ENCODE measurements at places on chromosomes 6 and 20. TPM values are rescaled to one million over a fixed set of nuclear protein-coding genes. Genes with fewer than 3 reads are reported as not detected.

DNA sequence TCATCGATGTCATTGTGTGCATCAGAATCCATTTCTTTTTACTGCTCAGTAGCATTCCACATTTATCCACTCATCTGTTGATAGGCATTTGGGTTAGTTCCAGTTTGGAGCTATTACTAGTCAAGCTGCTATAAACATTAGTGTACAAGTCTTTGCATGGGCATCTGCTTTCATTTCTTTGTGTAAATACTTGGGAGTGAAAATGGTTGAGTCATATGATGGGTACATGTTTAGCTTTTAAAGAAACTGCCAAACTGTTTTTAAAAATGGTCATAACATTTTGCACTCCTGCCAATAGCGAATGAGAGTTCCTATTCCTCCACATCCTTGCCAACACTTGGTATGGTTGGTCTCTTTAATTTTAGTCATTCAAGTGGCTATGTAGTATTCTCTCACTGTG lies 21.2 kb upstream of the SLC22A2 start:
- H3K27ac ChIP-seq: no peak overlapping the region
- peaks cover 9% of the 10 kb centered on the region for H3K36me3 ChIP-seq
- peaks cover 4% of the 10 kb centered on the region for H3K27me3 ChIP-seq
- peaks cover 30% of the 10 kb centered on the region for H3K4me1 ChIP-seq
- DNase-seq: no peak

DNA sequence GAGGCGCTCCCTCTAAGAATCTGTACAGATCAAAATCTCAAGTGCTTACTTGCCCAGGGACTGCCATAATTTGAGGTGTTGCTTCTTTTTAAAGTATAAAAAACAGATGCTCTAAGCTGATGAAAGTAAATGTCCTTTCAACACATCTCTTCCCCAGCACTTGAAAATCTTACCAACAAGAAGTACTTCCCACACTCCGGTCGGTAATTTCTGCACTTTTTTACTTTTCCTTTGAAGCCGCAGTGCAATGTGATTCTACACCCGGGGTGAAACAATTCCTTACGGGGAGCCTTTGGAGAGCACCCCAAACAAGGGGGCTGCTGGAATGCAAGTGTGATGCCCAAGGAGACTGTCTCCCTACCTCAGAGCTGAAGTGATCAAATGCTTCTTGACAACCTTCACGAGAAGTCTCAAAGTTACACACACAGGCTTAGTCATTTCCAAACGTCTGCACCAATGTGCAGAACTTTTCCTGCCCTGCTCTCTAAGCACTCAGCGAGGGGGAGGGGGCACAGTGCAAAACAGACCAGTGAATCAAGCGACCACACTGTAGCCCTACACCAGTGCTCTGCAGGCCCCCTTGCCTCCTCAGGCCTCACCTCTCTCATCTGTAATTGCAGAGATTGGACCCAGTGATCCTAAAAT lies 56.7 kb downstream of the ATXN1 start:
- DNase-seq: no peak
- H3K27me3 ChIP-seq: no peaks in the 10 kb centered on the region
- H3K27ac ChIP-seq: no peak overlapping the region
- 0 out of 2 replicates have a peak, but pooled peaks cover 3% of the 10 kb centered on the region for H3K36me3 ChIP-seq
- peaks cover 29% of the 10 kb centered on the region for H3K4me1 ChIP-seq

The ADA gene
- total RNA-seq: 29.2 TPM

DNA sequence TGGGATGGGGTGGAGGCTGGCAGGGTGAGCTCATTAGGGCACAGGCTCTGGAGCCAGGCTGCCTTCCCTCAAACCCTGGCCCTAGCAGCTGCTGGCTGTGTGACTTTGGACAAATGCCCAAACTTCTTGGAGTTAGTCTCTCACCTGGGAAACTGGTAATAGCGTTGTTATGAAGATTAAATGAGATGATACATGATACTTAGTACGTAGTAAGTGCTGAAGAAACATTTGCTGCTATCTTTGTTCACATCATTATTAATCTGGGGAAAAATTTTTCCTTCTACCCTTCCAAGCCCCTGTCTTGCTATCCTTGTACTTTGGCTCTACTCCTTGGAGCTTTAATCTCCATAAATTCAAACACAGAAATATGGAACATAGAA lies 22.3 kb upstream of the PPARD start:
- DNase-seq: no peak
- H3K27ac ChIP-seq: no peak overlapping the region
- H3K36me3 ChIP-seq: peaks cover 3% of the 10 kb centered on the region
- peaks cover 21% of the 10 kb centered on the region for H3K4me1 ChIP-seq
- H3K4me3 ChIP-seq: no peak overlapping the region

DNA sequence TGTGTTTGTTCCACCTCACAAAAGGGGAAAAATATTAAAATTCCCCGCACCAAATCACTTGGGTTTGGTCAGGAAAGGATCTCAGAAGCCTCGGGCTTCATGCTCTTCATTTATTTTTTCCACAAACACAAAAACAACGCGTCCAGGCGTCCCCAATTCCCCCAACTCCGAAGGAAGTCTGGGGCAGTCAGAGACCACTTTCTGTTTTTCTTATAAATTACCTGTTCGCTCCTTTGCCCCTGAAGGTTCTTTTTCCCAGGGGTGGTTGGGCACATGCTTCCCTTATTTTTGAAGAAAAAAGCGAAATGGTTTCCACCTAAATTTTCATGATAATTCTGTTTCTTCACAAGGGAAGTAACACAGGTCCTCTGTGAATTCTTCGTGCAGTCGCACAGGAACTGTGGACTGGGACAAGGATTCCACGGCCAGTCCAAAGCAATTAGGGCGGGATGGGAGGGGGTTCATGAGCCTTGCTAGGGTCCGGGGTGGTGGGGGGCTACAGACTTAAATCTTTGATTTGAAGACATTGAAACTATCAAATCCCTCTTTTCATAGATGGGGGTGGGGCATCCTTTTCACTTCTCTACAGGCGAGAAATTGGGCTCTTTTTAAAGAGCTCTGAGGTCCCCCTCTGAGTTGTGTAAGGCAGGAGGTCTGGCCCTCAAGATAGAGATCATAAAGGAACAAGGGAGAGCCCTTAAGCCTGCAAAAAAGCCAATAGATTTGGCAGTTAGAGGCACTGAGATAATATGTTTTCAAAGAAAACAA lies 30.5 kb upstream of the HFE start:
- H3K27me3 ChIP-seq: no peaks in the 10 kb centered on the region
- peak overlapping the region; percentile 98 for H3K27ac ChIP-seq
- peak overlapping the region; percentile 89 for H3K4me3 ChIP-seq
- peaks cover 22% of the 10 kb centered on the region for H3K4me1 ChIP-seq

GRCh38 chr6:145469021-145469420 lies 266.3 kb downstream of the EPM2A start:
- H3K4me1 ChIP-seq: no peaks in the 10 kb centered on the region
- H3K4me3 ChIP-seq: no peak overlapping the region
- H3K27ac ChIP-seq: no peak overlapping the region

DNA sequence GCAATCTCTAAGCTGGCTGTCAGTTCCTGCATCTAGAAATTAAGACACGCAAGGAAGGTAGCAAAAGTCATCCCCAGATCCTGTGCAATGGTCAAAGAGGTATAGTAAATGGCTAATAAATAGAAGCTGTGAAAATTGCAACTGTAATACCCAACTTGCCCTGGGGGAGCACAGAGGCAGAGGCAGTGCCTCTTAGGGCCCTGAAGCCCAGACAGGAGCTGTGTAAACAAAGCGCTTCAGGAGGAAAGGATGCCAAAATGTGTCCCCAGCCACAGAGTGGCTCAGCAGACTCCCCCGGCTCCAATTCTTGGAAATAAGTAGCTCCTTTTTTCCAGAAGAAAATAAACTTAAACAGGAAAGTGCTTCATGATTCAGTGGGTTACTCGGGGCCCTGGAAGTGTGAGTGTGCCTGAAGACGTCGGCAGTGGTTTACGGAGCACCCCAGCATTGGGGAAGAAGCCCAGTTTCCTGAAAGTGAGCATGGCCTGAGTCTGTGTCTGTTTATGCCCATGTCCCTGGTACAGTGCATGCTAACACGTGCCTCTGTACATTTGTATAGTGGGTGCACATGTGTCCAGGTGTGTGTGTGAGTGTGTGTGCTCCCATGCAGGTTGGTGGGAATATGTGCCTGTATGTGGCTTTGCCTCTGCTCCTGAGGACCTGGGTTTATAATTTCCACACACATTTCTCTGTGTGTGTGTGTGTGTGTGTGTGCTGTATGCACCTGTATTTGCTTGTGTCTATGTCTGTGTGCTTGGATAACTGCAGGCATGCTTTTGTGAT lies 246.7 kb downstream of the MAFB start:
- no peaks in the 10 kb centered on the region for H3K36me3 ChIP-seq
- DNase-seq: peak; percentile 51
- peaks cover 34% of the 10 kb centered on the region for H3K4me1 ChIP-seq
- H3K27me3 ChIP-seq: no peaks in the 10 kb centered on the region
- no peak overlapping the region for H3K27ac ChIP-seq

- peaks cover 5% of the 10 kb centered on the region for H3K4me1 ChIP-seq
- no peak overlapping the region for H3K4me3 ChIP-seq
- DNase-seq: no peak
- H3K27ac ChIP-seq: no peak overlapping the region
- no peaks in the 10 kb centered on the region for H3K27me3 ChIP-seq
Measured at GRCh38 chr6:168533414-168533813, 92.4 kb downstream of the SMOC2 start.

The FOXQ1 gene
- total RNA-seq: 0.35 TPM

DNA sequence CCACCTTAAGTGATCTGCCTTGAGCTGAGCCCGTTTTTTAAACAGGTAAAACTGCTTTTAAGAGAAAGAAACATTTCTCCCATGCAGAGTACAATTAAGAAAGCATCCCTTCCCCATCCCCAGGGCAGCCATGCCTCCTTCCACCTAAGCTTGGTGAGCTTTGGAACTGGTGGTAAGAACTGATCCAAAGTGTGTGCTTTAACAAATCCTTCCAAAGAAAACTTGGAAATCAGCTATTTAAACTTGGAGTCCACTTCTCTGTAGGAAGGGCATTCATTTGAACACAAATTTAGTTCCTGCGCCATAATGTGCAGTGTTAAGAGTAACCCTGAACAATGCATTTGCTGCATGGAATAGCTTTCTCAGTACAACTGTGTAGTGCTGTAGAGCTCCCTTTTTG lies 17.0 kb downstream of the GMDS start:
- no peak overlapping the region for H3K4me3 ChIP-seq
- DNase-seq: no peak
- H3K36me3 ChIP-seq: no peaks in the 10 kb centered on the region

The WASF1 gene
- total RNA-seq: 28.9 TPM

- no peaks in the 10 kb centered on the region for H3K27me3 ChIP-seq
- DNase-seq: no peak
- H3K4me3 ChIP-seq: no peak overlapping the region
- H3K27ac ChIP-seq: no peak overlapping the region
Measured at GRCh38 chr6:108421366-108421765, 126.5 kb downstream of the AFG1L start.

The IPCEF1 gene
- 1.2 TPM for total RNA-seq

DNA sequence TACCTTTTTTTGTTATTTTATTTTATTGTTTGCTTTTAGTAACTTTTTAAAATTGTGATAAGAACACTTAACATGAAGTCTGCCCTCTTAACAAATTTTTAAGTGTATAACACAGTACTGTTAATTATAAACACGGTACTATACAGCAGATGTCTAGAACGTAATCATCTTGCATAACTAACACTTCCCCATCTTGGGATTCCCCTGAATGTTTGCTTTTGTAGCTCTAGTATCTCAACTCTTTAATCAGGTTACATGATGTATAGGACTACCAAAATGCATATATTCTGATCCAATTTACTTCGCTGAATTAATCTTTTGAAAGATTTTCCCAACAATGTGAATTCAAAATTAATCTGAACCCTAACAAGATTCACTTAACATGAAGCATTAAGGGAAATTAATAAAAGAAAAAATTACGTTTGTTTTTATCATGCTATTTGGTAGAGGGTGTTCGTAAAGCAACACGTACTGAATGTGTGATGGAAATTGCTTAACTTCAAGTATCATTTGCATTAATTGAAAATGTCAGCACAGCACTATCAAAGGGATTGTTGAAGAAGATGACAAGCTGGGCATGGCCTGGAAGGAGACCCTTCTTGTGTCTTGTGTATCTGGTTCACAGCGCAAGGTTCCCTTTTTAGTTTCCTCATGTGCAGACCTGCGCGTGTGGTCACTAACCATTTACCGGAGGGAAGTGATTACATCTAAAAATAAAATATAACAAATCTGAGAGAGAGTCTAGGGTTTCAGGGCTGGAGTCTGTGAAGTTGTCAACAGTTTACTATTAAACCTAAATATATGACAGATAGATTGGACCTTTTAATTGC lies 15.2 kb downstream of the COL19A1 start:
- no peaks in the 10 kb centered on the region for H3K36me3 ChIP-seq
- H3K27ac ChIP-seq: no peak overlapping the region
- DNase-seq: no peak
- no peak overlapping the region for H3K4me3 ChIP-seq
- no peaks in the 10 kb centered on the region for H3K27me3 ChIP-seq

The IDH3B gene
- total RNA-seq: 136 TPM

Measured in WTC11 (cell line).